ENCODE measurements at places on chromosomes 4 and X.

DNA sequence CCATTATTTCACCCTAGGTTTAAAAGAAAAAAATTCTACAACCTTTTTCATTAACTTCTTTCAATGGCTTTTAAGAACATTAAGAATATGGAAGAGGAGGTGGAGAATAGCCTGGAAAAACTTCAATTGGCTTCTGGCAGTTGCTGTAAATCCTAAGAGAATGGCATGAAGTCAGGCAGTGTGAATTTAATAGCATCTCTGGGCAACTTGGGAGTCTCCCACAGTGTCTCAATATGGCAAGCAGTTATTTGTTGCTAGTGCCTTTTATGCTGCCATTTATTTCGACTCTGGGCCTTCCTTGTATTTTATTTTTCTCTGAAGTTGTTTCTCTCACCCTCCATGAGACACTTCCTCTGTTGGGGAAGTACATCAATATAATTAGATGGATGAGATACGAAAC, 322.1 kb downstream of the CBLL2 start:
- DNase-seq: no peak

- DNase-seq: no peak
These were observed 69.9 kb upstream of the GABRE start for GRCh38 chrX:152044383-152044782.

DNA sequence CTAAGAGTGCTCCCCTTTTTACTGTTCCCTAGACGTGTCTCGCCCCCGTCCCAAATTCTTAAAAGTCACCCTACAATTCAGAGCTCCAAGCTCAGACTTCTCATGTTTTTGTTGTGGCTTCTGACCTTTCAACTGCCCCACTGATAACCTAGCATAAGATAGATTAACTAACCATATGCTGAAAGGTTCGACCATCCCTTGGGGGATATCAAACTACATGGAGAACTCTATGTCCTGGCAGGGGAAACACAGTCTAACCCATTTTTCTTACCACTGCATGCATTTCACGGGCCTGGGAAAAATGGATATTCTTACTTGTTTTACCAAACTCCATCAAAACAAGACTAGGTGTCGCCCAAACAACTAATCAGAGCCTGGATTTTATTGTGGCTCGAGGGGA, 236.4 kb upstream of the MID1 start:
- DNase-seq: no peak

- DNase-seq: no peak
These were observed 342.4 kb downstream of the BCOR start for GRCh38 chrX:39755143-39756032.

Measured in CD4-positive, alpha-beta T cell treated with Interleukin-15 for 1 hour (primary cell).